ENCODE measurements at places on chromosomes 6 and 20. TPM values are rescaled to one million over a fixed set of nuclear protein-coding genes. Genes with fewer than 3 reads are reported as not detected.

The VNN1 gene
- total RNA-seq: not detected

The SPATA25 gene
- total RNA-seq: 4.2 TPM

The SCUBE3 gene
- 0.14 TPM for total RNA-seq

DNA sequence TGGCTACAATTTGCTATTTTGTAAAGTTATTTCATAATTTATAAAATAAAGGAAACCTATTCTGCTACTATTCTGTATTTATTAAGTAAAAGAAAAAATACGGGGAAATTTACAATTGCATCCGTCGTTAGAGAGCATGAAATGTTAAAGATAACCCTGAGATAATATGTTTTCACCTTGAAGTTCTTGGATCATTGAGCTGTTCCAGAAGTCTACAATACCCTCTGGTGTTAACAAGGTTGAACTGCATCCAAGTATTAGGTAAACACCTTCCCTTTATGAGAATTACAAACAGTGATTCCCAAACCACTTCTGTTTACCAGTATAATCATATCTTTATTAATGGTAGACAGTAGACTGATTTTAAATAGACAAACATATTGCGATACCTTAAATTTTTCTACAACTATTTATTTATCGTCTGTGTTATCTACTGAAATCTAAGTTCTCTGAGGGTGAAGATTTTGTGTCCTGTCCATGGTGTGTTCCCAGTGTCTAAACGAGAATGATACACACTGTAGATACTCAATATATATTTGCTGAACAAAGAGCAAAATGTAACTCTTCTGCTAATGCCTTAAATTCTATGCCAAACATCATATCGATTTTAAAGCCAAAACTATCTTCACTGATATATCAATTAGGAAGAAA, 28.2 kb downstream of the TBC1D32 start:
- H3K4me1 ChIP-seq: no peaks in the 10 kb centered on the region
- no peaks in the 10 kb centered on the region for H3K27me3 ChIP-seq
- H3K27ac ChIP-seq: no peak overlapping the region
- DNase-seq: no peak

- peaks cover 18% of the 10 kb centered on the region for H3K4me1 ChIP-seq
- no peaks in the 10 kb centered on the region for H3K27me3 ChIP-seq
- no peak overlapping the region for H3K4me3 ChIP-seq
- no peak overlapping the region for H3K27ac ChIP-seq
- no peak for DNase-seq
- H3K36me3 ChIP-seq: no peaks in the 10 kb centered on the region
These were observed 170.0 kb downstream of the HACE1 start for GRCh38 chr6:104689551-104690205.

DNA sequence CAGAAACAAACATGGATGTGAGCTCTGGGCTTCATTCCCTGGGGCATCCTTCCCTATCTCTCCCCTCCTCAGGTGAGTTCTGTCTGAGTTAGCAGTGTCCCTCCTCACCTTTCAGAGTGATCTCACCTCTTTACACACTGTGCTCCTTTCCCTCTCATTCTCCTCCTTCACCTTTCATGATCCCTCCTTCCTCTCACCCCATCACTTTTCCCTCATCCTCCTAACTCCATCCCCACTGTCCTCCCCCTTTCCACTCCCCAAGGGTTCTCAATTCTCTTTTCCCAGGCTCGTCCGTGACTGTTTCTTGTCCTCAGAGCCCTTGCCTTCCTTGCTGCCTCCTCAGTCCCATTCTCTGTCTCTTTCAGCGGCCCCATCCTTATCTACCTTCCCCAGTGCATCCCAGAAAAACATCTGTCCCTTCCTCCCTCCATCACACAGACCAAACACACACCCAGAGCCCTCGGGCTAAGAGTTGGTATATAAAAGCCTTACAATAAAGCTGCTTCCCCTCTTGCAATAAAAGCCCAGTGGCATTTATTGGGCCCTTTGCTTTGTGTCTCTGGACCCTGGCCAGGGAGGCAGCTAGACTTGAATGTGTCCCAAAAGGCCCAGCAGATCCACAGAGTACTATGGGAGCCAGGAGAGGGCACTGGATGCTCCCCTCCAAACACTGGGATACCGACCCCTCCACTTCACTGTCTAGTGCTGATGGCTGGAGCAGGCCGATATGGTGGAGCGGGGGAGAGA, 1.9 kb downstream of the RNF39 start:
- H3K27me3 ChIP-seq: peaks cover 44% of the 10 kb centered on the region
- no peak overlapping the region for H3K27ac ChIP-seq
- DNase-seq: no peak

- H3K36me3 ChIP-seq: no peaks in the 10 kb centered on the region
- H3K27me3 ChIP-seq: no peaks in the 10 kb centered on the region
These were observed 361.2 kb downstream of the RNF144B start for GRCh38 chr6:18748314-18748713.

All from T-cell (primary cell).